ENCODE measurements at places on chromosomes 12 and 14.

DNA sequence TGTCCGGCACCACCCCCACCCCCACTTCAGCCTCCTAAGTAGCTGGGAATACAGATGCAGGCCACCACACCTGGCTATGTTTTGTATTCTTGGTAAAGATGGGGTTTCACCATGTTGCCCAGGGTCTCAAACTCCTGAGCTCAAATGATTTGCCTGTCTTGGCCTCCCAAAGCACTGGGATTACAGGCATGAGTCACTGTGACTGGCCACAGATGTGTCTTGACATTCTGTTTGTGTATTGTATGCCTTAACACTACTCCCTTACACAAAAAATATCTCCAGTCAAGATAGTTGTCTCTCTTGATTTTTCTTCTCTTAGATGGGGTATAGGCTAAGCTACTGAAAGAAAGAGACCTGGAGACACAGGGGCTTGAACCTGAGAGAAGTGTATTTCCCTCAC lies 17.6 kb downstream of the CLEC14A start:
- H3K36me3 ChIP-seq, result no peaks in the 10 kb centered on the region
- DNase-seq, result no peak
- no peak overlapping the region for H3K4me3 ChIP-seq
- H3K27me3 ChIP-seq, result no peaks in the 10 kb centered on the region

- H3K4me3 ChIP-seq, result no peak overlapping the region
- DNase-seq, result no peak
- peaks cover 5% of the 10 kb centered on the region for H3K4me1 ChIP-seq
- no peak overlapping the region for H3K27ac ChIP-seq
- no peaks in the 10 kb centered on the region for H3K27me3 ChIP-seq
Measured at GRCh38 chr14:76936483-76936882, 92.0 kb downstream of the IRF2BPL start.

- H3K27ac ChIP-seq, result no peak overlapping the region
- H3K27me3 ChIP-seq, result no peaks in the 10 kb centered on the region
- H3K4me1 ChIP-seq, result no peaks in the 10 kb centered on the region
- no peak for DNase-seq
- peaks cover 88% of the 10 kb centered on the region for H3K36me3 ChIP-seq
Measured at GRCh38 chr12:111869671-111870070, 27.6 kb downstream of the MAPKAPK5 start.

DNA sequence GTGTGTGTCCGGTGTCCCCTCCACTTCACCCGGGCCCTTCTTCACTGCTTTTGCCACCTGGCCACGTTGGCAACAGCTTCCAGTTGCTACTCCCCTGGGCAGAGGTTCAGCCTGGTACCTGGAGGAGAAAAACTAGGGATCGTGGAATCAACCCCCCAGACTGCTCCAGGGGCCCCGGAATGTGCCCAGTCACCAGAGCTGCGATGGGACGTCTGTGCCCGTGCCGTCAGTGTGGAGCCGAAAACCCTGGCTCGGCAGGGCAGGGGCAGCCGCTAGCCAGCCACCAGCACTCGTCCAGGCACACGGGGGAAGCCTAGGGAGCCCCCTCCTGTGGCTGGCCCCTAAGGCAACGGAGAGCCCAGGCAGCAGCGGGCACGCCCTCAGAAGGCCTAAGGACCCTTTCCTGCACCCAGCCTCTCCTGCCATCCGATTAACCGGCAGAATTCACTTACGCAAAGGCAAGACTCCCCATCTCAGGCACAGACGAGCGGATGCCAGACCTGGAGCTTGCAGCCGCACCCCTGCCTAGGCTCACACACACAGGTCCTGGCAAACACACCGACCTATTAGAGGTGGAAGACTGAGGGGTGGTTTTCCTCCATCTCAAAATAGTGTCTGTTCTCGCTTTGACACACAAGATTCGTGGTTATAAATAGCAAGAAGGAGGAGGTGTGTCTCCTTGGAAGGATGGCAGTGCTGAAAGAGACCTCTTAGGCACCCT lies 62.6 kb downstream of the FBXL14 start:
- peaks cover 27% of the 10 kb centered on the region for H3K27me3 ChIP-seq
- H3K4me3 ChIP-seq, result peak overlapping the region; percentile 42
- peak; percentile 58 for DNase-seq
- H3K36me3 ChIP-seq, result no peaks in the 10 kb centered on the region
- no peak overlapping the region for H3K27ac ChIP-seq

DNA sequence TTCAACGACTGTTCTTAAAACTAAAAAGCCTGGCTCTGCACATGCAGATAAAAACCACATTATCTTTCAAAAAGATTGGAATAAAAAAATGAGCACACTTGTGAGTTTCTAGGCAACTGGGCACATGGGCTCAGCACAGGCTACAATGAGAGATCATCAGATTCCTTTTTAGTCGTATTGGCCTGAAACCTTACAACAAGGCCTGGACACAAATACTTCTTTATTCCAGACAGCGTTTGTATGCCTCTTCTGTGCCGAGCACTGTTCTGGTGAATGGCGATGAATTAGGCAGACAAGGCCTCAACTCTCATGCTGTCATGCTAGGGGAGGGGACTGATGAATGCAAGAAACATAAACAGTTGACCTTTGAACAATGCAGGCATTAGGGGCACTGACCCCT lies 463.0 kb downstream of the AACS start:
- peaks cover 7% of the 10 kb centered on the region for H3K27me3 ChIP-seq
- H3K36me3 ChIP-seq, result no peaks in the 10 kb centered on the region

DNA sequence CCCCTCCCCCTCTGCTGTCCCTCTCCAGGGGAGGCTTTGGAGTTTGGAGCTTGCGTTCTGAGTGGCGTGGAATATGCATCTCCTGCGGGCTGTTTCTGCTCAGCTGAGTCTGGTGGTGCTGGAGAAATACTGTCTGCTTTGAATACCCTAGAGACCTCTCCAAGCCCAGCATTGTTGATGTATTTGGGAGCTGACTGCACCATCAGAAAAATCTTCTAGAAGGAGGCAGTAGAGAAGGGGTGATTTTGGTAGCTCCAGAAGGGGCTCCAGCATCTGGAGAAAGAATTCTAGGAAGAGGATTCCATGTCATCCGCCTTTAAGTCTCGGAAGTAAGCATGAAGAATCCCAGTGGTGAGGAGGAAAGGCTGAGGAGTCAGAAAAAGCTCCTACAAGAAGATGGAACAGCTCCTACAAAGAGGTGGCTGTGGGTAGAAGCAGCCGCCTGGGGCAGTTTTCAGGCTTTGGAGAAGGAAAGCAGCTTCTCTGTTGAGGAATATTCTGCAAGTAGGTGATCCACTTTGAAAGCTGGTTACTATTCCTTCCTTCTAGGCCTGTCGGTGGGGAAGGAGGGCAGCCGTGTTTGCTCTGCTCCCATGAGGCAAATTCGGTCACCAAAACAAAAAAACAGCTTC lies 9.7 kb downstream of the MLXIP start:
- H3K36me3 ChIP-seq, result peaks cover 19% of the 10 kb centered on the region
- no peak for DNase-seq
- no peak overlapping the region for H3K4me3 ChIP-seq
- peaks cover 54% of the 10 kb centered on the region for H3K4me1 ChIP-seq

GRCh38 chr12:100127766-100128511 lies 14.7 kb downstream of the BLTP3B start:
- H3K36me3 ChIP-seq, result no peaks in the 10 kb centered on the region
- H3K4me3 ChIP-seq, result no peak overlapping the region
- DNase-seq, result no peak
- no peaks in the 10 kb centered on the region for H3K27me3 ChIP-seq
- H3K27ac ChIP-seq, result peak overlapping the region; percentile 43

DNA sequence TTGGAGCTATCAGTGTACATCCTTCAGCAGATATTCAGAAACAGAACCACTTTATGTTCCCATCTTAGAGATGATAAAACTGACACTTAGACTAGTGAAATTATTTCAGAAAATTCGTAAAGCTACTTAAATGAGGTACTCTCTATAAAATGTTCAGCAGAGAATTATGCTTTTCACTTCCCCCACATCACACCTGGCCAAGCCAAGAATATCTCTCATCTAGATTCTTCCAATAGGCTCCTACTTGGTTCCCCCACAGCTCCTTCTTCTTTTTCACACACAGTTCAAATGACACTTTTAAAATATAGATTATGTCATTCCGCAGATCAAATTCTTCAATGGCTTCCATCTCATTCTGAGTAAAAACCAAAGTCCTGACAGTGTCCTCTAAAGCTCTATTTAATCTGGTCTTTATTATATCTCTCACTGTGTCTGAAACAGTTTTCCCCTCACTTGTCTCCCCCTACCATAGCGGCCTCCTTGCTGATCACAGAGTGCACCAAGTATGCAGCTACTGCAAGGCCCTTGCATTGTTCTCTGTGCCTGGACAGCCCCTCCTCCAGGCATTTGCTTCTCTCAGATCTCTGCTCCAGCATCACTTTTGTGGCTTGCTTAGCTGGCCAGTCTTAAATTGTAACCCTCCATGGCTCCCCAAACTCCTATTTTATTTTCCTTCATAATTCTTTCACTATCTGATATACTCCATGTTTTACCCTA lies 736.8 kb upstream of the USP15 start:
- H3K27ac ChIP-seq, result no peak overlapping the region
- H3K36me3 ChIP-seq, result no peaks in the 10 kb centered on the region
- no peak overlapping the region for H3K4me3 ChIP-seq
- DNase-seq, result no peak
- no peaks in the 10 kb centered on the region for H3K4me1 ChIP-seq
- no peaks in the 10 kb centered on the region for H3K27me3 ChIP-seq

- no peaks in the 10 kb centered on the region for H3K36me3 ChIP-seq
- H3K4me1 ChIP-seq, result peaks cover 6% of the 10 kb centered on the region
- no peak overlapping the region for H3K27ac ChIP-seq
Measured at GRCh38 chr12:113198296-113198695, 12.8 kb downstream of the RITA1 start.

DNA sequence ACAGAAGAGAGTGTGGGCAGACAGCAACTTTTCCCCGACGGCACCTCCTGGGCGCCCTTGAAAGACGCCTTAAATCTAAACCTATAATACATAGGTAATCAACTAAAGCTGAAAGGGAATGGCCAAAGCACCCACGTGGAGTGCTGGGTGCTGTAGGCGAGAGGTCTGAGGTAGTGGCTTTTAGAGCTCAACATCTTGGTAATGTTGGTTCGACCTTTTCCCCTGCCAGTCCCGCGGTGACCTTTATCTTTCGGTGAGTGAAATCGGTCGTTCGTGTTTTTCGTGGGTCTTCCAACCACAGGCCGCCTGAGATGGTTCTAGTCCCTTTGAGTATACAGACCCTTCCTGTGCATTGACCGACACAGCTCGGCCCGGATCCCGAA lies 9.1 kb downstream of the OR6S1 start:
- H3K27me3 ChIP-seq, result peaks cover 33% of the 10 kb centered on the region
- no peaks in the 10 kb centered on the region for H3K36me3 ChIP-seq

- no peak overlapping the region for H3K27ac ChIP-seq
- H3K27me3 ChIP-seq, result no peaks in the 10 kb centered on the region
- peaks cover 12% of the 10 kb centered on the region for H3K36me3 ChIP-seq
Measured at GRCh38 chr14:103634156-103634555, 5.1 kb downstream of the KLC1 start.

DNA sequence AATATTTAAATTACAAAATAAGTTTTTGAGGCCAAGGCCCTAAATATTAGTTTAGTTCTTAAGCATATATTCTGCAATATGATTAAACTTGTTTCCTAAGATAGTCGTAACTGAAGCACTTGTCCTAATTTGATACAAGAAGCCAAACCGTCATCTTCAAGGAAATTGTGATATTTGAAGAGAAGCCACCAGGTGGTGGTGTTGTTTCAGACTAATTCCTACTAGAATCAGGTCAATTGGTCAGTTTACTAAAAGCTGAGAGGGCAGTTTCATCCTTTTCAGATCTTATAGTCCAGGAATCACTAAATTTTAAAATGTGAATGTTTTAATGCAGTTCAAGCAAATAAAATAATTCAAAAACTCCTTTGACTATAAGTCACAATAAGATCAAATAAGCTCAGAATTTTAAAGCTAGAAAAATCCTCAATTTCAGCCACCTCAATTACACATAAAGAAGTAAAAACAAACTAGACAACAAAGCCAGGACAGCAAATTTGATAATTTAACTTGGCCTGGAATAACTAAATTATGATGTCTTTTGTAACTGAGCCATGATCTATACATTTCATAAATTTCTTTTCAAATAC lies 7.1 kb upstream of the ARL1 start:
- no peak for DNase-seq
- H3K4me3 ChIP-seq, result no peak overlapping the region
- H3K27ac ChIP-seq, result no peak overlapping the region
- H3K27me3 ChIP-seq, result no peaks in the 10 kb centered on the region
- no peaks in the 10 kb centered on the region for H3K4me1 ChIP-seq
